ENCODE measurements at places on chromosomes 16 and 17.

DNA sequence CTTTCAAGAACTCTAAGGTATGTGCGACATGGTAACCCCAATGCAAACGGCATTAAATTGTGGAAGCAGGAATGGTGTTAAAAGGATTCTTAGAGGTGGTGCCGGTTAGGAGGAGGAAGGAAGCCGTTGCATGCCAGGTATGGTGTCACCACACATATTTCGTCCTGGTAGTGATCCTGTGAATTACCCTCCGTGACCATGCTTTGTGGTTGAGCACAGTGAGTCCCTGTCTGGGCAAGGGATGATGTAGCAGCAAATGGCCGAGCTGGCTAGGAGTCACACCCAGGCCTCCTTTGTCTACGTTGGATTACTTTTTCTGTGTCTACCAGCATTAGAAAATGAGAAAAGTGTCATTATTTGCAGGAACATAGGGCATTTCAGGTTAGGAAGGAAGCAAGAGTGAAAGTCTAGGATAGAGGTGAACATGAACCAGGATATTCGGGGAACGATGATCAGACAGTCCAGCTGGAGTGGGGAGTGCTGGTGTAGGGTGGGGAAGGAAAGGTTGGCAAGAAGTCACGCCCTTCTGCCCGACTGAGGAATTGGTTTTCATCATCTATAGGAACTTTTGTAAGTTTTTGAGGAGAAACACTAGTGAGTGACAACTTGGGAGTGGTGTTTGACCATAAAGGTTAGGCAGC is 123.5 kb downstream of the PRKCA start:
- no peak for DNase-seq

DNA sequence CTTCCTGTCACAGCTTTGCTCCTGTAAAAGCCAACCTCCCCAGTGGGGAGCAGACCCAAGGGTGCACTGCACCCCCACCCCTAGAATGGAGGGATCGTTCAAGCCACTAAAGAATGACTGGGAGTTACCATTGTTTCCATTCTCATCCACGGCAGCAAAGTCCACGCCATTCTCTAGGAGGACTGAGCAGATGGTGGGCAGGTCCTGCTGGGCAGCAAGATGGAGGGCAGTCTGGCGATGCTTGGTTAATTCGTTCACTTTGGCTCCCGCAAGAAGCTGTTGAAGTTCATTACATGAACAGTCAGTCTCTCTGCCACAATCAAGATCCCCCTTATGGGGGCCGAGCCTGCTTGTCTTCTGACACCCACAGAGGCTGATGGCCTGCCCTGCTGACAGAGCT is 30.8 kb downstream of the CYB5D2 start:
- DNase-seq = no peak

GRCh38 chr16:88804173-88804551 is 573 bp downstream of the CDT1 start:
- no peak for DNase-seq

DNA sequence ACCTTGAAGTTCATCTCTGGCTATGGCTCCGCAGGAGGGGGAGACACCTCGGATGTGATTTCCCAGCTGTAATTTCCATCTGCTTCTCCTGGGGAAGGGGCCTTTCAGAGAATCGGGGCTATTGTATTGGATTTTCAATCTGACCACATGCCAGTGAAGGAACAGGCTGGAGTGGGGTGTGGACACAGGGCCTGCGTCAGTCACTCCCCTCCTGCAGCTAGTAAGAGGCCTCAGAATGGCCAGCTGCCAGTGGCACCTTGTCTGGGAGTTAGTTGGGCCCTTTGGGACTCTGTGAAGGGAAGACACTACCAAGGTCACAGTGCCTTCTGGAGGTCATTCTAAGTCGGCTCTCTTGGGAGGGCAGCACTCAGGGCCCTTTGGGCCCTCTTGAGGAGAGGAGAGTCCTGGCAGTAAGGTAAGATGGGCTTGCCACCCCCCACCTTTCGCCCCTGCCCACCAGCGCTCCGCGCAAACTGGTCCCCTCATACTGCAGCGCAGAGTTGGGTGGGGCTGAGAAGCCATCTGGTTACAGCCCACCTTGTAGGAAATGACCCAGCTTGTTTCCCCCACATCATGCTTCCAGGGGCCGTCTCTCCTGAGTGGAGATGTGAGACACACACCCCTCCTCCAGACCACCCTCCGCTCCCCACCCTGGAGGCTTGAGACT is 5.4 kb downstream of the NXPH3 start:
- no peak for DNase-seq

- no peak for DNase-seq
Observed at GRCh38 chr16:83231729-83232128, 576.0 kb upstream of the HSBP1 start.

GRCh38 chr17:42456223-42457106 is 2.2 kb upstream of the ATP6V0A1 start:
- DNase-seq = peak; percentile 62

DNA sequence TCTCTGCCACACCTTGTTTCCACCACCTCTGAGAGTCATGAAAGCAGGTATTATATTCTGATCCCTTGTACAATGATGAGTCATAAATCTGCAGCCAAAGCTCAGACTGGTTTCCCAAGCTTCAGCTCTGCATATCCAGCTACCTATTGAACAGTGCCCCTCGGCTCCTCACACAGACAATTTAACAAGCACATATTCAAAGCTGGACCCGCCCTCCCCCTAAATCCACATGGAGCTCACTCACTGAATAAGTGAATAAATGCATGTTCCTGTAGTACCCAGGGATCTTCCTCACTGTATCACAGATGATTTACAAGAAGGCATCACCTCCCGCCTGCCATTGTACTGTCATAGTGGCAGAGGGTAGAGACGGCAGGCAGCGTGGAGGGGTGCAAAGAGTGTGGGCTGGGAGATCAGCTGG is 516.4 kb downstream of the GRIN2A start:
- no peak for DNase-seq

DNA sequence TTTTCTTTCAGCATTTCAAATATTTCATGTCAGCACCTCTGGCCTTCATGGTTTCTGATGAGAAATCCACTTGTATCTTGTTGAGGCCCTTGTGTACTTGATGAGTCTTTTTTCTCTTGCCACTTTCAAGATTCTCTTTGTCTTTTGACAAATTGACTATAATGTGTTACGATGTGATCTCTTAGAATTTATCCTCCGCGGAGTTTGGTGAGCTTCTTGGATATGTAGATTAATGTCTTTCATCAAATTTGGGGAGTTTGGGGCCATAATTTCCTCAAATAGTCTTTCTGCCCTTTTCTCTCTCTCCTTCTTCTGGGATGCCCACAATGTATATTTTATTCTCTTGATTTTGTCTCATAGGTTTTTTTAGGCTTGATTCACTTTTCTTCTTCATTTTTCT is 96.0 kb downstream of the CHD9 start:
- no peak for DNase-seq

DNA sequence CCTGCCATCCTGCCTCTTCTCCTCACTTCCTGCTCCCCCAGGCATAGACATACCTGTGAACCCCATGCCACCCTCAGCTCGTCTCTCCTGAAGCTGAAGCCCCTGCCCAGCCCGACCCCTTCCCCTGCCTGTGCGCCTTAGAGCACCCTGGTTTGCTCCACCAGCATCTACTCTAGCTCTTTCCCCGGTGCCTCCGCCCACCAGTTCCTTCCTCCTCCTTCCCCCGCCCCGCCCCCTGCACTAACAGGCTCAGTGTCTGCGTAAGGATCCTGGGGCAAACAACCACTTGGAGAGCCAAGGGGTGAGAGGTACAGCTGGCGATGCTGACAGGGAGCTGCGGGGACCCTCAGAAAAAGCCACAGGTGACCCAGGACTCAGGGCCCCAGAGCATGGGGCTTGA is 1.9 kb downstream of the GPR142 start:
- no peak for DNase-seq

- no peak for DNase-seq
Observed at GRCh38 chr17:50182783-50183420, 17.1 kb downstream of the SGCA start.

DNA sequence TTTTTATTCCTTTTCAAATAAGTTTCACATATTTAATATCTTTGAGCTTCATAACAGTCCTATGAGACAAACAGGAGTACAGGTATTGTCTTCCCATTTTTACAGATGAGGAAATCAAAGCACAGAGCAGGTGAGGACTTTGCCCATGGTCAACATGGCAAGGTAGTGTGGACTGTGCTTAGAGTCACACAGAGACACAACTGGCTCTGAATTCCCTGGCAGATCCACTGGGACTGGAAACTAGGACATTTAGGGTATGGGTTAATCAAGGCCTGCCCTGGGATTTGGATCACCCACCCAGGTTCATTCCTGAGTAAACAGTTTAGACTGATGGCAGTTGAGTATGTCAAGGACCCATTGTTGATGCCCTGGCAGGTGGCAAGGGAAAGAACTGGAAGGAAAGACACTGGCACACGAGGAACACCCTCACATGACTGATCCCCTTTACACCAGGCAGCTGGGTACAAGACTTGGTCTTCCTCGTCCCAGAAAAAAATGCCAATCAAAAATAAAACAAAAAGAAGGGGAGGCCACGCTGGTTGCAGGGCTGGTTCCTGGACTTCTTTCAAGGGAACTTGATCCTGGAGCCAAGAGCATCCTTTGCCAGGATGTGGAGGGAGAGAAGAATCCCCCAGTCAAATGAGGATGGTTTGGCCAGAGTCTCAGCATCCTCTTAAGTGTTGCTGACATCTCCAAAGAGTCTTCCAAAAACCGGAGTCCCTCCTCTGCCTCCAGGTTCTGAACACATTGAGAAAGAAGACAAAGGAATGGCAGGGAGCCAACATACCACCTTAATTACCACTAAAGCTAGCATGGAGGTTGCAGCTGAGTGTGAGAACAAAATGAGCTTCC is 34.9 kb downstream of the CHD9 start:
- no peak for DNase-seq

GRCh38 chr16:72210072-72210471 is 38.1 kb upstream of the PMFBP1 start:
- no peak for DNase-seq

DNA sequence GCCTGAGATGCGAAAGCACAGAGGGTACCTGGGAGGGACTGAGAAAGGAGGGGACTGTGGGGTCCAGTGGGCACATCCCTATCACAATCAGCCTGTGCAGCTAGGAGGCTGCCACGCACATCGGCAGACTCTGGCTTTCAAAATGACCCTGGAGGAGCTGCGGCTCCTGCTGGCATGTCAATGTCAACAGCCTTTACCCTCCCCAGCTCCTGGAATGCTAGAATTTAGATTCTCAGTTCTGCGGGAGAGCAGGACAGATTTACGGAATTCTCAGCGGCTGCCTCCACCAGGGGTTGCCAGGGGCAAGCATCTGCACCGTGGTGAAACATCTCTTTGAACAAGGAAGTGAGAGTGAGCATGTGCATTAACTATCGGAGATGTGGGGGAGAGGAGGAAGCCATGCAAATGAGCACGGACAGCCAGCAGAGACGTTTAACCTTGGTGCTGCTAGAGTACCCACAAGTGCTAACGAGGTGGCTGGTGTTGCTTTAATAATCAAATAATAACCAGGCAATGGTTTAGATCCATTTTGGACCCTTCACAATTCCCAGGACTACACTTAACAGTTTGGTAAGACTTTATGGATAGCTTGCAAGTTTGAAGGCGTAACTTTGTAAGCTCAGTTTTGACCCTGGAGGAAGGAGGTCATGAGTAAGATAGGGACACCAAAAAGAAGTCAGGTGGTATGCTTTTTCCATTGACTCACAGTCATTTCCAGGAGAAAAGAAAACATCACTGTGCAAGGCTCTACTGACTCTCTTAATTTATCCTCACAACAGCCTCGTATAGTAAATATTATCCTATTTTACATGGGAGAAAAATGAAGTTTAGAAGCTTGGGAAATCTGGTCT is 54.1 kb downstream of the XYLT1 start:
- DNase-seq = peak; percentile 59

- DNase-seq = peak; percentile 39
Observed at GRCh38 chr17:67718325-67718941, 697 bp downstream of the NOL11 start.

GRCh38 chr16:89285381-89285780 is 67.9 kb downstream of the ZNF778 start:
- no peak for DNase-seq

- no peak for DNase-seq
Observed at GRCh38 chr16:17360693-17361122, 110.1 kb downstream of the XYLT1 start.

GRCh38 chr17:76327696-76328095 is 19.6 kb upstream of the QRICH2 start:
- DNase-seq = no peak

DNA sequence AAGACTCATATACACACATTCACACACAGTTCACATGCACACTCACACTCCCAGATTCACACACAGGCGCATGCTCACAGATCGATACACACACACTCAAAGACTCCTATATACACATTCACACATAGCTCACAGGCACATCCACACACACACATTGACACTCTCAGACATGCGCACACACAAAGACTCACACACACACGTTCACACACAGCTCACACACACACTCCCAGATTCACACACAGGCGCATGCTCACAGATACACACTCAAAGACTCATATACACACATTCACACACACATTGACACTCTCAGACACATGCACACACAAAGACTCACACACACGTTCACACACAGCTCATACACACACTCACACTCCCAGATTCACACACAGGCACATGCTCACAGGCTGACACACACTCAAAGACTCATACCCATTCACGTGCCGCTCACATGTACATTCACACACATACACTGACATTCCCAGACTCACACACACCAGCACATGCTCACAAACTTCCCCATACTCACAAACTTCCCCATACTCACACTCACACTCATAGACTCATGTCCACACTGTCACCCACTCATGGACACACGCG is 25.6 kb upstream of the KRT17 start:
- DNase-seq = no peak

DNA sequence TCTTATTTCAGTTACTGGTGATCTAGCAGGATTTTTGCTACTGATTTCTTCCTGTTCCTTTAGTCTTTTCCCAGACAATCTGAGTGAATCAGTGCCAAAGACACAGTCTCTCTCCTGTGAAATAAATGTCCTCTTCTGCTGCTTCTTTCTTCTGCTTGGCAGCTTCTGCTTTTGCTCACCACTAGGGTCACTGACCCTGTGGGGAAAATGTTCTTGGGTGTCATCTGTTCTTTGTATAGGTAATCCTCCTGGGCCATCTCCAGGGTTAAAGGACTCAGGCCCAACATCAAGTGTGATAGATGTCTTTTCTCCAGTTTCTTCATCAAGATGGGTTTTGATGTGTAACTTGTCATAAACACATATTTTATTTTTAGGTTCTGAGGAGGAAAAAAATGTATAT is 5.2 kb downstream of the PALB2 start:
- DNase-seq = no peak

DNA sequence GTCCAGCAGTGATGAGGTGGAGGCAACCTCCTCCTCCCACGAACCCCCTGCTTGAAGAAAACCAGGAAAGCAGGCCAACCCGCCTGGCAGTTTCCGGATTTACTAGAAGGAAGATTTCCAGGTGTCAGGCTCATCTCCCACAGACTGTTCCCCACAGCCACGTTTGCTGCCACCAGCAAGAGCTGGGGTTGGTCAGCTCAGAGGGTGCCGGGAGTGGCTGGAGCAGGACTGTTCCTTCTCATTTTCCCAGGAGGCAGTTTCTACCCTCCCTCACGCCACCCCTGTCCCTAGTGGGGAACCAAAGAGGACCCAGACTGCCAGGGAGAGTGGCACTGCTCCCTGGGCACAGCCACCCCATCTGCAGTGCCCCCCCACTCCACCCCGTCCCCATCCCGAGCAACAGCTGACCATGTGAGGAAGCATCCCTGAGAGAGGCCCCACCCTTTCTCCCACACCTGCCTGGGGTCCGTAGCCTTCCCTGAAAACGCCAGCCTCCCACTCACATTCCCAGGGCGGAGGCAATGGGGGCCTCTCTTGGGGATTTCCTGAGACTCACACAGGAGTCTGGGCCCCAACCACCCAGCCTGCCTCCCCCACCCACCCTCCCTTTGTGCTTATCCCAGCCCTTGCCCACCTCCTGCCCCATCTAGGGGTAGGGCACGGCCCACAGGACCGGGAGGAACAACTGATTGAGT is 5.9 kb downstream of the KRT17 start:
- no peak for DNase-seq
